ENCODE measurements at places on chromosomes 1 and 21.

DNA sequence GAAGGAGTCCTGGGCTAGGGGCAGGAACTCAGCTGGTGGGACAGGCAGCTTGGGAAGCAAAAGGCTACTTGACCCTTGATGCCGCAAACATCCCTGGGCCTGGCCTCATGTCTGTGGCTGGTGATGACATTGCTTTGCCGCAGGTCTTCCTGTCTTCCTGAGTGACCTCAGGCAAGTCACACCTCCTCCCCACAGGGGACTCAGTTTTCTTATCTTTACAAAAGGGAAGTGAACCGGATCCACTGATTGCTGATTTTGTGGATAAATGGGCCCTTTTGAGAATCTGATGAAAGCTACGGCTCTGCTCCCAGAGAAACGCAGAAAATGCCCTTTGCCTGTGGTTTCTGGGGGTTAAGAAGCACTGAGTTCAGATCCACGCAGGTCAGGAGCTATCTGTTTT, 20.7 kb downstream of the PLOD1 start:
- ATAC-seq = no peak

- ATAC-seq = no peak
Observed at GRCh38 chr21:25094695-25095094, 512.6 kb downstream of the MRPL39 start.

DNA sequence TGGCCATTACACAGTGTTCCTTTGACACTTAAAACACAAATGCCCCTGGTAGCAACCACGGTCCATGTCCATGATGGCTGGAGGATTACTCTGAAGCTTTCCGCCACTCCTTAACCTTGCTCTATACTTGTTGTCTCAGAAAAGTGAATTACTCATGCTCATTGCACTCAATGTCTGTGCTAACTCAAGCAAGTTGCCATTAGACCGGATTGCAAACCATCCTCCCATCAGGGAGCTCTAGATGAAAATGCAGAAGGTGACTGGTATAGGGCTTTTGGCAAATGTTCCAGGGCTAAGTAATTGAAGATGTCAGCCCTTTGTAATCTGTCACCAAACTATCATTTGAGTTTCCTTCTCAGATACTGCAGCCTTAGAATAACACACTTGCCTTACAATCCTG, 1288.3 kb upstream of the B3GALT2 start:
- no peak for ATAC-seq

GRCh38 chr1:106705971-106706370, 350.5 kb upstream of the PRMT6 start:
- ATAC-seq = no peak

DNA sequence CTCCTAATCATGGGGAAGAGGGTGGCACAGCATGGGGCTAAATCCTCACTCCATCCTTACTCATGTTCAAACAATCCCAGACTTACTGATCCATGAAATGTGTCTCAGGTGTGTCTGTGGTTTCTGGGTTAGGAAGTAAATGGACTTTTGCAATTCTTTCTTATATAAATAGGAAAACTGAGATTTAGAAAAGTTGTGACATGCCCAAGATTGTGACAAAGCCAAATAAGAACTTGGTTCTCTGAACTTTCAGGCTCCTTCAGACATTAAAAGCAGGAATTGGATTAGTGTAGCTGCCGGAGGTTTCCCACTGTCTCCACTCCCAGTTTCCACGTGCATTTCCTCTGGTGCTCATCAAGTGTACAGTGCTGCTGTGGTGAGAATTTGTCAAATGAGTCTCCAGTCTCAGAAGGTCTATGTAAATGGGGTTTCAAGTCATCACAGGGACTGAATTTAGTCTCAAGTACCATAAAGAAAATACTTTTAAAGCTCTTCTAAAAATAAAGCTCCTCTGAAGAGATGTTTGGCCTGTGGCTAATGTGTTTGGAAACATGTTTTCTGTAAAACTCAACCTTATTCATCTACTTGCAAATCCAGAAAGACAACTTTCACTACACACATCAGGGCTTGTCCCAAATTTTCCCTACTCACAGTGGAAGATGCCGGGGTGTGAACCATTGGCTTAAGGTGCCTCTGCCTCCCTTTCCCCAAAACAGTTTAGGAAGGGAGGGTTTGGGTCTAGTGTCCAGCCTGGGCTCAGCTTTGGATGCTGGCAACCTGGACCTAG, 115.2 kb downstream of the NGF start:
- ATAC-seq = no peak

GRCh38 chr1:246805135-246805716, 81.0 kb downstream of the SCCPDH start:
- no peak for ATAC-seq

DNA sequence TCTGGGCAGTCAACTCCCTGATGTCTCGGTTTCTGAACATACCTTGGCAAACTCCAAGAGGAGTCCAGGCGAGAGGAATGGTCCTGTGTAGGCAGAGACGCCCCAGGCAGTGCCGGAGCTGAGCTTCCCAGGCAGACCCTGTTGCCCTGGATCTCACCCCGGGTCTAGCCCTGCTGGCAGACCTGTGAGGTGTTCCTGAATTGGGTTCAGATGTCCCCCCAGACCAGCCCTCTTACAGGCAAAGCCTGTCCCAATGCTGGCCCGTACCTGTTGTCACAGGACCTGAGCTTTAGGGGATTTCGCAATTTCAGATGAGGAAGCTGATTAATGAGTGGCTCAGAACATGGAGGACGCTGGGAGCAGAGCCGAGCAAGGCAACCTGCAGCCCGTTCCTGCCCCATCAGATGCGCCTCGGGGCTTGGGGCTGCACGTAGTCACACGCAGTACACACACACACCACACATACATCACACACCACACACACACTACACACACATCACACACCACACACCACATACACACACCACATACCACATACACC, 38.5 kb upstream of the PDE9A start:
- ATAC-seq = peak; percentile 85

- ATAC-seq = peak; percentile 51
Observed at GRCh38 chr1:231315887-231316286, 21.8 kb downstream of the EXOC8 start.
